ENCODE measurements at places on chromosomes 13 and 19. TPM values are rescaled to one million over a fixed set of nuclear protein-coding genes. Genes with fewer than 3 reads are reported as not detected.

Gene PLPP2
- total RNA-seq: 0.63 TPM

Gene SIPA1L3
- total RNA-seq: 29.1 TPM

Gene SPIB
- total RNA-seq: not detected

Gene LACC1
- 4.7 TPM for total RNA-seq

Gene HNRNPUL1
- 128 TPM for total RNA-seq

Gene ARRDC5
- total RNA-seq: not detected

Gene MYPOP
- 1.9 TPM for total RNA-seq

Gene IGFL1
- total RNA-seq: not detected

Gene CEACAM20
- total RNA-seq: not detected

Gene CEACAM18
- total RNA-seq: not detected

Gene LILRA2
- total RNA-seq: 0.31 TPM

Gene MEIS3
- 94.8 TPM for total RNA-seq

Gene ICAM4
- total RNA-seq: not detected

Measured in parietal lobe (tissue), 2 donors.